Kidney glomerular epithelial cell (primary cell): ENCODE measurements at places on chromosomes 4 and X.

GRCh38 chrX:2485789-2486345 lies 14.9 kb downstream of the DHRSX start:
- no peak for DNase-seq

DNA sequence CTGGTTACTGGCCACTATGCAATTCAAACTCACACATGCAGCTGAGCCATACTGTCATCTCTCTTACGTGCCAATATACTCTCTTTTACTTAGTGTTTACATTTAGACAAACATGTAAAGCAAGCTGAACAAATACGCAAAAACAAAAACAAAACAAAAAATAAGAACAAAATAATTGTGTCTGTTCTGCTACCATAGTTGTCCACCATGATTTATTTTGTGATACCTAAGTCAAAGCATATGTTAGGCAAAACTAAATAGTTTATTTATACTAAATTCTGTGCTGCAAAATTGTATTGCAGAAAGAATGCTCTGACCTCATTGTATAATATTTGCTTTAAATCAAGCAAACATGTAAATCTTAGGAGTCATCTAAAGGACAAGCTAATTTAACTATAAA lies 943.2 kb upstream of the AGA start:
- no peak for DNase-seq

DNA sequence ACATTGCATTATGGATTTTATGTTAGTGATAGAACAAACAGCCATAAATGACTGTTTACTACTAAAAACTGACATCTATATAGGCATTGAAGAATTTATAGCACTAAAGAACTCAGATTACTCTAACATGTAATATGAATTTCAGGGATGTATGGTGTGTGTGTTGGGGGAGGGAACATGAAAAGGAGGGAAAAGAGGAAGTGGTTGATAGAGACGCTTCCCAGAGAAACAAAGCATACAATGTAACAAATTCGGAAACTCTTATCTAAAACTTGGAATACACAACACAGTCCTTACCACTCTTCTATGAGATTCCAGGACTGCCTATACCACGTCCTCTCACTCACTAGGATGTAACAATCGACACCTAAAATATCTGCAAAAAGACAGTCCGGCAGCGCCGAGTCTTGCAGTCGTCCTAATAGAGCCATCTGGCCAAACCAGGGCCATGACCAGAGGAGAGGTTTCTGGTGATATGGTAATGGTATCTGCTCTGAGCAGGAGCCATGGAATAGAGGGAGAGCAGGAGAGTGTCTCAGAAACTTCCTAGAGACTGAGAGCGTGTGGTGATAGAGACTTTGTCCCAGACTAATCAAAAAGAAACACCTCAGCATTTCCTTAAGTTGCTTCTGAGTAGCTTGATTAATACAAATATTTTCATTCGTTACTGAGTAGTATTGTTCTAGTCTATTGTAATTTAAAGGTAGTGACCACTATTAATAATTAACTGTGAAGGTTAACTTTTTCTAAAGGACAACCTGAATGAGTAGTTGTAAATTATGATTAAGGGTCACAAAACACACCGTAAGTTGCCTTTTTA lies 251.9 kb upstream of the ETNPPL start:
- DNase-seq: no peak

GRCh38 chr4:182893047-182893446 lies 24.1 kb downstream of the DCTD start:
- DNase-seq: no peak

DNA sequence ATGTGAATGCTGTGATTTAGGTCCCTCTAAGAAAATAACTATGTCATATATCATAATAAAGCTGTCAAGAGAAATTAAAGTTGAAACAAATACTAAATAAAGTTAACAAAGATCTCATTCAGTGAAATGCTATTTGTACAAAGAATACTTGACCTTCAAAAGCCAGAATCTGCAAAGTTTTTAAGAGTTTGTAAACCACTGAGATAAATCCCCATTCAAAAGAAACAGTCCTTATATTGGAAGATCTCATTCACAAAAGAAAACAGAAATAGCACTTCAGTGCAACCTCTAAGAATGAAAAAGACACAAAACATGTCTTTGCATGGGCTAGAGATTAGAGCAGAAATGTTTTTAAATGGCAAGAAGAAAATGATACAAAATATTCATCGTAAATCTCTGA lies 149.1 kb upstream of the USP38 start:
- DNase-seq: no peak
